NCI-H1417 treated with DMSO at 0.1 percent for 48 hours (cell line): ENCODE measurements at places on chromosomes 13 and 19.
A peak's percentile ranks its signal among the peaks of the same experiment; 100 is the strongest.

DNA sequence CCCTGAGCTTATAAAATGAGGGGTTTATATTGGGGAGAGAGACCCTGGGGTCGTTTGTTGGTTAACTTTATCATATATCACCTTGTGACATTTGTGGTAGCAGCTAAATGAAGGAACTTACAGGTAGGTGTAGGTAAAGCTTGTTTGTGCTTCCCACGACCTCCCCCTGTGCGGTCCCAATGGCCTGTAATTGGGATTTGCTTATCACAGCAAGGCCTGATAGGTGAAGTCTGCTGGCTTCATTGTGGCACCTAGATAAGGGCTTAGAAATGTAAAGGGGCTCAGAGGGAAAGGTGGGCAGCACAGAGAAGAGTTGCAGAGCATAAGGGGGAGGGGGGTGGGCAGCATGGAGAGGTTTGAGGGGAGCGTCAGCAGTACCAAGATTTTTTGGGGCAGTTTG is 35.5 kb upstream of the MLNR start:
- no peak for DNase-seq

GRCh38 chr13:77874406-77874805 is 44.2 kb downstream of the EDNRB start:
- no peak for DNase-seq

DNA sequence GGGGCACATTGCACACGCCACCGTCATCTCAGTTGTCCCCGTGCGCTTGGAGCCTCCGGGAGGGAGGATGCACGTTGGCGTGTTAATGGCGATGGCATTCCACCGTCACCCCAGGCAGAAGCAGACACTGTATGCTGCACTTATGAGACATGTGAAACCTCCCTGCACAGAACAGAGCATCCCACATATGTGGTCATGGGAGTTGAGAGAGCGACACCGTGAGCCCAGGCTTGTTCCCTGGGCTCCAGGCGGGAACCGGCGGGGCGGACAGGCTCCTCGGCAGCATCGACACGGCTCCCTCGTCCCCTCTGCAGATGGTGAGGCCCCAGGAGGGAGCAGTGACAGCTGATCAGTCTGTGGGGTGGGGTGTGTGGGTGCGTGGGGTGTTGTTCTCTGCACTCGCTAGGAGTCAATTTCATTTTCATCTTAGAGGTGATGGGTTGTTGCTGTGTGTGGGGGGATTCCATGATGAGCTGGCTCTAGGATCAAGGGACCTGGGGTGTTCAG is 40.4 kb downstream of the CRTC1 start:
- no peak for DNase-seq

GRCh38 chr19:53595510-53595867 is 36.3 kb upstream of the DPRX start:
- no peak for DNase-seq

GRCh38 chr13:106573868-106574267 is 5.9 kb upstream of the ARGLU1 start:
- no peak for DNase-seq

DNA sequence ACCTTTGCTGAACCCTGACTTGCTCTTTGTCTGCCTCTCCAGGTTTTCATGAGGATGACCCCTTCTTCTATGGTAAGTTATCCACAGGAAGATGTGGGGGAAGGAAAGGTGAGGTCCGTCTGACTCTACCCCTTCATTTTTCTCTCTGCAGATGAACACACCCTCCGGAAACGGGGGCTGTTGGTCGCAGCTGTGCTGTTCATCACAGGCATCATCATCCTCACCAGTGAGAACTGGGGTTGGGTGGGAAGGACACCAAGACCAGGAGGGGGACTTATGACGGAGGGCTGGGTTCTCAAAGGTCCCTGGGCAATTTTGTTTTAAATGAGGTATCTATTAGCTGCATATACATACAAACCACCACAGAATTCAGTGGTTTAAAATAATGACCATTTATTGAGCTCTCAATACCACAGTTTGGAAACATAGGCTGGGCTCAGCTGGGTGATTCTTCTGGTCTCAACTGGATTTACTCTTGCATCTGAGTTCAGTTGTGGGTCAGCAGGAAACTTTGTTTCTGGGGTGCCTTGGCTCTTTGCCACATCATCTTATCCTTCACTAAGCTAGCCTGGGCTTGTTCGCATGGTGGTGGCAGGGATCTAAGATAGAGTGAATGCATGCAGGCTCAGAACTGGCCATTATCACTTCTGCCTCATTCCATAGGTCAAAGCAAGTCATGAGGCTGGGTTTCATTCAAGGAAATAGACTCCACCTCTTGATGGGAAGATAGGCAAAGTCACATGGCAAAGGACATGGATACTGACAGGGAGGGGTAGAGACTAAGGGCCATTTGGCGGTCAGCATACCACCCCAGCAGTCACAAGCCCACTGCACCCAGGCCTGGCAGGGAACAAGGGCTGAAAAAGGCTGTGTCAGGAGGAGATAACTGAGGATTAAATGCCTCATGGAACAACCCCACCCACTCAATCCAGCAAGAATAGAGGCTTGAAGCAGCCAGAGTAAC is 11.8 kb downstream of the FXYD5 start:
- DNase-seq = no peak

DNA sequence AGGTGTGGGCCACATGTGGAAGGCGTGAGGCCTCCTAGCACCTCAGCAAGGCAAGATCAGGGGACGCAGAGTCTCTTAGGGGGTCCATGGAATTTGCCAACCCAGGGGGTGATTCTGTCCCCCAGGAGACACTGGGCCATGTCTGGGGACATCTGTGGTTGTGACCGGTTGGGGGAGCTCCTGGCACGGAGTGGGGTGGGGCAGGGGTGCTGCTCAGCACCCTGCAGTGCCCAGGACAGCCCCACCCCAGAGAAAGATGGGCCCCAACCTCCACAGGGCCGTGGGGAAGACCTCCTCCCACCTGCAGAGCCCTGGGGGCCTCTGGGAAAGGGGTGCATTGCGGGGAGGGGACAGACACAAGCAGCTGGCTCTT is 4.0 kb downstream of the MKNK2 start:
- DNase-seq = no peak

- no peak for DNase-seq
These were observed 2.5 kb upstream of the CACNG8 start for GRCh38 chr19:53960187-53960586.

GRCh38 chr13:110414283-110414682 is 107.2 kb downstream of the COL4A2 start:
- DNase-seq = no peak

- DNase-seq = no peak
These were observed 108.3 kb upstream of the FRY start for GRCh38 chr13:31923134-31923763.

DNA sequence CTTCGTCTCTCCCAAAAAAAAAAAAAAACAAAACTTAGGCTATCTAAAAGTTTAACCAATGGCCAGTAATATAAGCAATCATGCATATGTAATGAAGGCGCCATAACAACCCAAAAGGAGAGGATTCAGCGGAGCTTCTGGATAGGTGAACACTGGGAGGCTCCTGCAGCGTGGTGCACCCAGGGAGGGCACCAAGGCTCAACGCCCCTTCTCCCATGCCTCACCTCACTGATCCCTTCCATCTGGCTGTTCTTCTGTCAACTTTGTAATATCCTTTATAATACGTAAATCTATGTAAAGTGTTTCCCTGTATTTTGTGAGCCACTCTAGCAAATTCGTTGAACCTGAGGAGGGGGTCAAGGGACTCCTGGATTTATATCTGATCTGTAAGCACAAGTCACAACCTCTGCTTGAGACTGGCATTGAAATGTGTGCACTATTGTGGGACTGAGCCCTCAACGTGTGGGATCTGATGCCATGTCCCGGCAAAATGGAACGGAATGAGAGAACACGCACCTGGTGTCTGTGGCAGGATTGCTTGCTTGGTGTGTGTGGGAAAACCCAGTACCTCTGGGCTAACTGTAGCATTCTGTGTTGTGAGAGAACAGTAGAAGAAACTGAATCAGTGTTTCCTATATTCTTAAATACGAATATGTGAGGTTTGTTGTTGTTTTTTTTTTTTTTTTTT is 521 bp upstream of the ZNF665 start:
- DNase-seq = peak; percentile 24

DNA sequence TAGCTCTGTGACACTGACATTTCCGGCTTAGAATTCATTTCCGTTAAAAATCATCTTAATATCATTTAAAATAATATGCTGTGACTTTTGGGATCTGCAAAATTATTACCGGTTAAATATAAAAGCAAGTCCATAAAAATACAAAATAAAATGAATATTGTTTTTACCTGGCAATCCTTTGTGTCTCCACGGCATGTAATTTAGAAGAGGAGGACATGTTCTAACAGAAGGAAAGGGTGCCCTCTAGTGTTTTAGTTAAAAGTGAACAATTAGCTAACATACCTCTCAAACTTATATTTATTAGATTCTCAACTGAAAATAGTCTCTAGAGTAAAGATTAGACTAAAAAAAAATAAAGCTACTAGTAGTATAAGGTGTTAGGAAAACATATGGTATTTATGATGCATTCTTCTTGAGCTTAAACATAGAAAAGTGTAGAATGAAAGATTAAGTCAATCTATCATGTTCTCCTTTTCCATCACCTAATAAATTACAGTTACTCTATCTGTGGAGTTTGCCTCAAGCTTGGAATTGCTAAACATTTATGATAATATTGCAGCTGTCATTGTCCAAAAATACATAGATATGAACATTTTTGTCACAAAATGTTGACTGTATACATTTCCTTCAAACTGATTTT is 676.7 kb upstream of the SPRY2 start:
- DNase-seq = peak; percentile 45

DNA sequence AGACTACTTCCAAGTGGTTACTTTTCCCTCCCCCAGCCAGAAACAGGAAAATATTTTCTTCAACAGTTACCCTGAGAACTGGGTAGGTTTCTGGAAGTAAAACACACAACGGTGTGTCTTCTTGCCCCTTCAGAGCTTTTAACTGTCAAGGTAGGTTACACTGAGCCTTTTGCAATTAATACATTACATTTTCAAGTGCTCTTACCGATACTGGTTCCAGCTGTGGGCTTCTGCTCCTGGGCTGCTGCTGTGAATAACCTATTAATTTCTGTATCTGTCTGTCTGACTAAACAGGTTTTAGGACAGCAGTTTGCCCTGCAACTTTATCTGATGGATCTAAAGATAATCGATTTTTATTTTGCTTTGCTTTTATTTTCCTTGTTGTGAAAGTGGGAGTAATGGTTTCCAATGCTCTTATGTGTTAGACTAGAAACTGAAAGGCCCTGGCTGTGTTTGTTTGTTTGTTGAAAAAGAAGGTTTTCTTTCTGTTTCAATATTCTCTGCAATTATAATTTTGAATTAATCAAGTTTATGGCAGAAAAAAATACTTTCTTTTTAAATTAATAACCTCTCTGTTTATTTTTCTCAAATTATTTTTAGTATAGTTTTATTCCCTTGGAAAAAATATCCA is 196.7 kb upstream of the SLITRK6 start:
- peak; percentile 34 for DNase-seq

DNA sequence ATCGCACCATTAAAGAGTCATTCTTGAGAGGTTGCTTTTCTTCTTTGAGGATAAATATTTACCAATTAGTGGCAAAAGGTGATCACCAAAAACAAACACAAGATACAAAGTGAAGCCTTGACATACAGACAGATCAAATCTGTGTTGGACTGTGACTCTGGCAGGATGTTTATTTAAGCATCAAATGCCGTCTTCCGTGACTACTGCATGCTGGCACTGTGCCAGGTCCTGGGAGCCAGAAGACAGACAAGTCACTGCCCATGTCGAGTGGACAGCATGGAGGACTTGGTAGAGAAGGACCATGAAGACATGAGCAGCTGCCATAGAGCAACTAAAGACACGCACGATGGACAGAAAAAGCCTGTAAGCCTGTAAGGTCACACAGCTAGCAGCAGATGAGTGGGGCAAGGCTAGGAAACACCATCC is 92.8 kb upstream of the FARP1 start:
- no peak for DNase-seq

- no peak for DNase-seq
These were observed 2.8 kb downstream of the RSPH6A start for GRCh38 chr19:45812297-45812696.

GRCh38 chr13:72505376-72505775 is 222.1 kb downstream of the MZT1 start:
- no peak for DNase-seq

DNA sequence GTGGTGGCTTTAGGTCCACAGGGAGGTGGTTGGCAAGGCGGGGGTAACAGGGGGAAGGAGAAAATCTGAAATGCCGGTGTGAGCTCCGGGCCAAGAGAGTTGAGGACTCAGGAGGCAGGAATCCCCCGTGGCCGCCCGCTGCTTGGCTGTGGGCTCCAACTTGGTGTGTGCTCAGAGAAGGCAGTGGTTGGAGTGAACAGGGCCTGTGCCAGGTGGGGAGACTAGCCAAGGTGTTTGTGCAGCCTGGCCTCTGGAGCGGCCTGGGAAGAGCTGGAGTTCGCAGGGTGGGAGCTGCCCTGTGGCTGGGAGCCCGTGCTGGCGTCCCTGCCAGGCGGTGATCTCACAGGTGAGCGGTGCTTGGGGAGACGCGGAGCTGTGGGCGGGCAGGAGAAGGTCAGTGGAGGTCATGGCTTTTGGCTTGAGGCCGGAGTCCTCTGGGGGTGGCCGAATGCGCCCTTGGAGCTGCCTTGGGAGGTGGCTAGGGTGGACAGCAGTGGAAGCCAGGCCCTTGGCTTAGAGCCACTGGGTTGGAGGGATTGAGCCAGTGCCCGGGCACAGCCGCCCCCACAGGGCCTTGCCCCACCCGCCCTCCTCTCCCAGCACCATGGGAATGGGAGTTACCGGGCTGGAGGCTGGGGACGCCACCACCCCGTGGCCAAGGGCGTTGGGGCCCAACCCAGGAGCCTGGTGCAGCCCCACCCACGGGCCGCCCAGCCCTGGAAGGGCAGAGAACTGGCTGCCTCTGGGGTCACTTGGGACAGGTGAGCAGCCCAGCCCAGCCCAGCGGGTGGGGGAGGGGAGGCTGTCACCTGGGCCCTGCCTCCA is 7.1 kb upstream of the CIRBP start:
- no peak for DNase-seq

- DNase-seq = no peak
These were observed 48.9 kb downstream of the PTPRS start for GRCh38 chr19:5291588-5292193.

GRCh38 chr13:73417012-73417615 is 358.3 kb downstream of the KLF5 start:
- no peak for DNase-seq

DNA sequence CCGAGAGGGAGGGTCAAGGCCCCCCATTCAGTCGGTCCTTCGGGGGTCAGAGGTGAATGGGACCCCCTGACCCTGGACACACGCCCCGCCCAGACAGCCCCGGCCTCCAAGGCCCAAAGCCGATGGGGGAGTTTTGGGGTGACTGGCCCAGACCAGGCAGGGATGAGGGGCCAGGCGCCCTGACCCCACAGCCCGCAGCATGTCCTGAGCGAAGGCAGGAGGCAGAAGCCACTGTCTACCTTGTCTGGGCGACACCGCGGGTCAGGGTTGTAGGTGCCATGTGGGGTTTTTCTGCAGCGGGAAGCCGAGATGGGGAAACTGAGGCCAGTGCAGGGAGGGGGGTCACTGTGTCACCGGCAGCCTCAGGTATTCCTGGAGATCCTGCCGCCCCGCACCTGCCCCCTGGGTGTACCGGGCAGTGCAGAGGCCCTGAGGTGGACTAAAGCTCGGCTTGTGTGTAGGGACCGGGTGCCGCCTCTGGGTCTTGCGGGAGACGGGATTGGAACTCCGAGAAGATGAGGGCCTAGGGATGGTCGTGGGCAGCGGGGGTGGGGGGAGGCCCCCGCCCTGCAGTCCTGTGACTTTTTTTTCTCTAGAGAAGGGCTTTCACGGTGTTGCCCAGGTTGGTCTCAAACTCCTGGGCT is 8.5 kb downstream of the ARID3A start:
- no peak for DNase-seq
